ENCODE measurements at places on chromosomes 7 and 10. TPM values are rescaled to one million over a fixed set of nuclear protein-coding genes. Genes with fewer than 3 reads are reported as not detected.

ZNF485 gene
- total RNA-seq, result 2.1 TPM

- no peak for DNase-seq
These were observed 64.5 kb upstream of the NFE2L3 start for GRCh38 chr7:26087321-26088091.

DNA sequence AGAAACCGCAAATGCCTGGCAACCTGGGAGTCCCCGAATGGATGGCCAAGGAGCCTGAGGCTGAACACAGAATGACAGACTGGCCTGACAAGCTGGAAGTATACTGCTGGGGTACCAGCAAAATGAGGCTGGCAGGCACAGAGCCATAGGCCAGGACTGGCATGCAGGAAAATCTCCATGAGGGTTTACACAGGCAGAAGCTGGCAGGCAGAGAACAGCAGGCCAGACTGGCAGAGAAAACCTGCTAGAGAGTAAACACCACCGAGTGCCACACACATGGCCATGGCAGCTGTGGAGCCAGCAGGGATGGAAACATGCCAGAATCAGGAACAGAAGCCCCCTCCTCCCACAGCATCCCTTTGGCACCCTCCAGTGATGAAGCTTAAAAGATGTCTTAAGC is 63.4 kb downstream of the CRPPA start:
- DNase-seq, result no peak

GRCh38 chr7:16758036-16758435 is 4.5 kb downstream of the TSPAN13 start:
- no peak for DNase-seq

DNA sequence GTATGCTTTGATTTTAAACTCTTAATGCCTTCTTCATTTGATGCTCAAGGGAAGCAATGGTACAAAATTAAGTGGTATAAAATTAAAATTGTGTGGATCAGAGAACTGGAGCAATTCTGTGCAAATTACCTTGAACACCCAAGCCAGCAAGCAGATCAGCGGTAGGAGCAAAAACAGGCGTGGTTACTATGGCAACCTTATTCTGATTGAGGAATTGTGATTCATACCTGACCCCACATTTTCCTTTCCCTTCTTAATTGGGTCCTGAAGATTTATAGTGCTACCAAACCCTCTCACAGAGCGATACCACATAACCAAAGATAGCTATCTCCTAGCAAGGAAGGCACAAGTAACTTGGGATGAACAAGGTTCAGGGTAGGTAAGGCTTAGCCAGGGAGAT is 72.5 kb upstream of the FZD1 start:
- no peak for DNase-seq

DNA sequence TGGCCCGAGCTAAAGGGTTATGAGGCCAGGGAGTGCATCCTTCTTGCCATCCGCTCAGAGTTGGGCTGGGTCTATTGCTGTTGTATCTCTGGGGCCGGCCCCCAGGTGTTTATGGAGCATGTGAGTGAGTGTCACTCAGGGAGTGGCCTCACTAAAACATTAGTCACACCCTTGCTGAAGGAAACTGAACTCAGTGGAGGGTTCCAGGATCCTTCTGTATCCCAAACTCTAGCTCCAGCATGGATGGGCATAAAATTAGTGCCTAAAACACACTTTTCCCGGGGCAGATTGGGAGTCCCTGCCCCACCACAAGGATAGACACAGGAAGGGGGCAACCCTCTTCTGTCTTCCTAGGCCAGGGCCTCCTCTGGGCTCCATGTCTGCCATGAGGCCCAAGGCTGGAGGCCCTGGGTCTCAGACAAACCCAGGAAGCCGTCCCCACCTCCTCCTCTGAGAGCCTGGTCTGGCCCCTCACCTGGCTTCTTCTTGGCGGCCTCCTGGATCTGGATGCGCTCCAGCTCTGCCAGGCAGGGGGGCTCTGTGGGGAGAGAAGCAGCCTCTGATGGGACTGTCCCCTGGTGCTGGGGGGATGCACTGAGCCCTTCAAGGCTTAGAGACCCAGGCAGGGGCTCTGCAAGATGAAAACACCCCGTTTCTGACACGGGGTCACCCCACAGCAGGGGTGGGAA is 24.5 kb downstream of the SPOCK2 start:
- no peak for DNase-seq

DNA sequence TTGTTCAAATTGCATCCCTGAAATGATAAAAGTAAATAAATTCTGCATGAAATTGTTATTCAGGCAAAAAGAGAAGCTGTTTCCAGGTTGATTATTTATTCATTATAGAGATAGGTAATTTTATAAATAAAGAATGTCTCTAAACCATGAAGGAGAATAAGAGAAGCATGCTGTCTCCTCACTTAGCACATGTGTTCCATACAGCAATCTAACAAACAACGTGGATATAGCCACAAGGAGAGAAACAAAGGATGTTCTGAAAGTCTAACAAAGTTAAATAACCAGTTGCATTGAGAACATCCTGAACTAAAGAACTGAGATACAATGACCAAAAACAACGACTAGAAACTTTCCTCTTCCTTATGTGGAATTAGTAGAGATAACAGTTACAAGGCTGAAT is 50.8 kb downstream of the NEBL start:
- no peak for DNase-seq

HMX3 gene
- not detected for total RNA-seq

GRCh38 chr10:77800738-77801266 is 125.8 kb downstream of the DLG5 start:
- no peak for DNase-seq

HEPACAM2 gene
- total RNA-seq, result not detected

- DNase-seq, result no peak
These were observed 35.0 kb downstream of the VIPR2 start for GRCh38 chr7:159109653-159110035.

CADPS2 gene
- 127 TPM for total RNA-seq

DNA sequence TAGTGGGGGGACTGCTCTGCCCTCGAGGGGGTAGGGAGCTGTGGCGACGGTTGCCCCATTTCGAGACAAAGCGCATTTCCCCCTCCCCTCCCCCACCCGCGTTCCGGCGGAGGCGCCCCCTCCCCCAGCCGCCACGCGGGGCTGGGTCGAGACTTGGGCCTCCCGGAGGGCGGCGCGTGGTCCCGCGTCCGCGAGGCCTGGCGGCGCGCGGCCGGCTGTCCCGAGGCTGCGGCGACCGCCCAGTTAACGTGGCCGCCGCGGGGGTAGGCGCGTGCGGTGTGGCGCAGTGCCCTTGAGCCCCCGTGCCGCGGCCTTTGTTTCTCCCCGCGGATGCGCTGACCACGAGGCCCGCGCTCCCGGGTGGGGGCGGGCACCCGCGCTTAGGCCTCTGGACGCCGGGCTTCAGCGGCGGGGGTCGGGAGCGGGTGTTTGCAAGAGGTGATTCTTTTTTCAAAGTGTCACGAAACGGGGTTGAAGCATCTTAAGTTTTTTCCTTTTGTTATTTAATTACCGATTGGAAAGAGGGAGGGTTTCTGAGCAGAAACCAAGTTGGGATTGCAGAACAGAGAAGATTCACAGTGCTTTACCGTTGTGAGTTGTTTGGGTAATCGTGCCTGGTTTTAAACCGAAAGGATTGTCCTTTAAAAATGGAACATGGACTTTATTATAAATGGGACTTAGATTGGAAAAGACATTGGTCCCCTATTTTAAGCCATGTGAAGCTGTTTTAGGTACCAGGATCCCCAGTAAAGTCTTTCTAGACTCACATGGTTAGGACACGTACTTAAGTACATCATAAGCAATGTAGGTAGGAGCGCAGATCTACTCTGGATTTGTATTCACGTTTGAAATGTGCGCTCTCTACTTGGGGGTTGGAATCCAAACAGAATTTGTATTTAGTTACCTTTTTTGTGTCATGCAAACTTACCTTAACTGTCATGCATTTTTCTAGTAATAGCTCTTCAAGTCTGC is 760 bp downstream of the CBX3 start:
- no peak for DNase-seq

GRCh38 chr7:23618241-23618640 is 21.1 kb downstream of the CCDC126 start:
- no peak for DNase-seq

DNA sequence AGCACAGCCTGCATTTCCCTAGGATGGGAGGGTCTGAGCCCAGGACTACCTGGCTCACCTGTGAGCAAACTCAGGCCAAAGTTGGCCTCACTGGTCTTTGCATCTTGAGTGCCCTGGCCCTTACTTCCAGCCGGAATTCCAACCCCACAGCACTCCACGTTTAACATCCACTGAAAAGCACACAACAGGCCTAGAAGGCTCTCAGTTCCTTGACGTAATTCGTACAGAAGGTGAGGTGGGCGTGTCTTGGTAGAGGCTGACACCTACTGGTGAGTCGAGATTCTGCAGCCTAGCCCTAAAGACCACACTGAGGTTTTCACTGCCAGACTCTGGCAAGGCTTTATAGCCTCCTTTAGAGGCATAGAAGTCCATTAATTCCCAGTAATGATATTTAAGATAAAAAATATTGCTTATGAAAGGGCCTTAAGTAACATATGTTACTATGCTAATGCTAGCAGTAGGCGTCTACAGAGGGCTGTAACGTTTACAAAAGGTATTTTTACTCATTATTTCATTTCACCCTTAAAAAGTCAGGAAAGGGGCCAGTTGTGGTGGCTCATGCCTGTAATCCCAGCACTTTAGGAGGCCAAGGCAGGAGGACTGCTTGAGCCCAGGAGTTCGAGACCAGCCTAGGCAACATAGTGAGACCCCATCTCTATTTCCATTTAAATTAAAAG is 95.8 kb downstream of the HIP1 start:
- DNase-seq, result no peak

GRCh38 chr7:74473116-74473515 is 19.4 kb downstream of the GTF2IRD1 start:
- no peak for DNase-seq

- DNase-seq, result no peak
These were observed 44.8 kb upstream of the FAM133B start for GRCh38 chr7:92634924-92635519.

GRCh38 chr7:66597461-66597860 is 31.2 kb upstream of the KCTD7 start:
- no peak for DNase-seq

TWIST1 gene
- 15.9 TPM for total RNA-seq

GRCh38 chr7:28114056-28114455 is 66.5 kb downstream of the JAZF1 start:
- peak; percentile 39 for DNase-seq

MBL2 gene
- total RNA-seq, result not detected

- no peak for DNase-seq
These were observed 145.2 kb downstream of the ARID5B start for GRCh38 chr10:62046522-62047227.

GRCh38 chr10:84352251-84352842 is 24.0 kb downstream of the CCSER2 start:
- DNase-seq, result no peak

DNA sequence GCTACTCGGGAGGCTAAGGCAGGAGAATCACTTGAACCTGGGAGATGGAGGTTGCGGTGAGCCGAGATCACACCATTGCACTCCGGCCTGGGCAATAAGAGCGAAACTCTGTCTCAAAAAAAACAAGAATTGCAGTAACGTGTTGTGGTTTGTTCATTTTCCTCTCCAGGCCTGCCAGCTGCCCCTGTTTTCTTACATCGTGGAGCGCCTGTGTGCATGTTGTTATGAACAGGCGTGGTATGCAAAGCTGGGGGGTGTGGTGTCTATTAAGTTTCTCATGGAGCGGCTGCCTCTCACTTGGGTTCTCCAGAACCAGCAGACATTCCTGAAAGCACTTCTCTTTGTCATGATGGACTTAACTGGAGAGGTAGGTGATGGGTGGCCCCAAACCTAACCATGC is 52.1 kb downstream of the TRRAP start:
- no peak for DNase-seq

DNA sequence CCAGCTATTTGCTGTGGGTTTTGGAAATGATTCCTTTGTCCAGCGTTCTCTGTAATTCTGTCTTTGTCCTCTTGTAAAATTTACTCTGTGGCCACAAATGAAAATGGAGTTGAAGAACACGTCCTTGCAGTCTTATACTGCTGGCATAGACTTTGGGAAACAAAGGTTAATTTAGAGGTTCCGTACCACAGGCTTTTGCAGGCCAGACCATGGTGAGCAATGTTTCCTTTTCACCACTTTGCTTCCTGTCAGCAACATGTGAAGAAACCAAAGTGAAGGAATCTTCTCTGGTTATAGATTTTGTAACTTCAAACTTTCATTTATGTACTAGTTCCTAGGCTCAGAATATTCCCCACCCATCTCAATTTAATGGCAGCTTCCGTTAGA is 488.5 kb downstream of the MDFIC start:
- no peak for DNase-seq

MMD2 gene
- not detected for total RNA-seq

CDC14C gene
- not detected for total RNA-seq

GRCh38 chr7:18693406-18693805 is 197.9 kb downstream of the HDAC9 start:
- DNase-seq, result no peak

DNA sequence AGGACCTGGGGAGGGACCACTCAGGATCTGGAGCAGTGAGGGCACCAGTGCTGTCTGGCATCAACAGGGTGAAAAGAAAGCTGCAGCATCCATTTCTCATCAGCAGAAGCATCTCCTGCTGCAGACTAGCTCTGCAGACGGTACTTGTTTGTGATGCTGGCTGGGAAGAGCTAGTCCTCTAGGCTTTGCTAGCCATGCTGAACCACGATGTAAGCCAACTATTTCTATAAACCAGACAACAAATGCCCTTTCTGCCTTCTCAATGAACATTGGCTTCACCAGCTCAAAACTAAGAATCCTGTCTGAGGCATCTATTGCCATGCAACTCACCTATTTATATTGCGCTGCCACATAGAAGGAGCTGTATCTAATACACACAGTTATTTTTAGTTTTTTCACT is 65.6 kb downstream of the CTTNBP2 start:
- DNase-seq, result no peak

DNA sequence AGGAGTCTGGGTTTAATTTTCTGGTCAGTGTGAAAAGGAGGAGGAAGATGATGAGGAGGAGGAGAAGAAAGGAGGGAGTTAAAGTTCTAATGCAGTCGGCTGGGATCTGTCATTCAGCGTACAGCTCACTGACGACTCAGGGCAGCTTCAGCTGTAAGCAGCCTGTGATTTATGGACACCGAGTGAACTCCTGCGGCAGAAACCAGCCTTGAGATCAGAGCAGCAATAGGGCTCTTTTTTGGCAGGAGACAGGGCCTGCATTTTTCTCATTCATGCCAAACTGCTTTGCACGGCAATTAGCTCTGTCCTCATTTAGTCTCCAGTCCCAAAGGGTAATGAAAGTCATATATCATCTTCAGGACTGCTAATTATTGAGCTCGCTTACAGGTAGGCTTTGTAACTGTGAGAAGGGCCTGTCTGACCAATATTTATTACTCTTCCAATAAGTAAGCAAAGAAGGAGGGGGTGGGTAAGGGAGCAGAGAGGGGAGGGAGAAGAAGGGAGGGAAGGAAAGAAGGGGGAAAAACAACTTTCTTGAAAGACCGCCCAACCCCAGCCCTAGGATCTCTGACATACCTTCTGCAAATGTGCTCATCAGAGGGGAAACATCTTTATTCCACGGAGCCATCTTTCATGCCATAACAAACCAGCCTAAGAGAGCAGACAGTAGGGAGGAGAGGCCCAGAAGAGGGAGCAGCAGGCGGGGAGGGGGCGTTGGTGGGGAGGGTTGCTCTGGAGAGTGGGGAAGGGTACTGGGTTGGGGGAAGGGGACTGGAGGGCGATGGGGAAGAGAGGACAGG is 48.1 kb upstream of the COMTD1 start:
- DNase-seq, result peak; percentile 74

All from esophagus muscularis mucosa (tissue), 4 donors.